ENCODE measurements at places on chromosomes 6 and 20. TPM values are rescaled to one million over a fixed set of nuclear protein-coding genes. Genes with fewer than 3 reads are reported as not detected.

DNA sequence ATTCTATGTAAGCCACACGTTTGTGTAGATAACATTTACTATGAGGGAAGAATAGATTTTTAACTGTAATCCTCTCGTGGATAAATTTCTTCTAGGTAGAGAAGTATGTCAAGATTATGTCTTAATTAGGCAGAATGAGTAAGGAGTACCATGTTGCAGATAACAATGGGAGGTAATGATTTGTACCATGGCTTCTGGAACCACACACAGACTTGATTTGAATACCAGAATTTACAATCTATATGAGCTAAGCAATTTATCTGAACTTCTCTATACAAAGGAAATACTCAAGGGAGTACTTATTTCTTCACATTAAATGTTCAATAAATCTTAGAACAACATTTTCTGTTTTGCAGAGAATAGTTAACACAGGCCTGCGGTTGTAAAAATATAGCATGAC lies 51.5 kb downstream of the RPS12 start:
- no peak for DNase-seq
- no peak overlapping the region for H3K27ac ChIP-seq
- no peaks in the 10 kb centered on the region for H3K27me3 ChIP-seq
- H3K4me3 ChIP-seq: no peak overlapping the region
- H3K4me1 ChIP-seq: no peaks in the 10 kb centered on the region

Gene ZBTB22
- 12.2 TPM for total RNA-seq

DNA sequence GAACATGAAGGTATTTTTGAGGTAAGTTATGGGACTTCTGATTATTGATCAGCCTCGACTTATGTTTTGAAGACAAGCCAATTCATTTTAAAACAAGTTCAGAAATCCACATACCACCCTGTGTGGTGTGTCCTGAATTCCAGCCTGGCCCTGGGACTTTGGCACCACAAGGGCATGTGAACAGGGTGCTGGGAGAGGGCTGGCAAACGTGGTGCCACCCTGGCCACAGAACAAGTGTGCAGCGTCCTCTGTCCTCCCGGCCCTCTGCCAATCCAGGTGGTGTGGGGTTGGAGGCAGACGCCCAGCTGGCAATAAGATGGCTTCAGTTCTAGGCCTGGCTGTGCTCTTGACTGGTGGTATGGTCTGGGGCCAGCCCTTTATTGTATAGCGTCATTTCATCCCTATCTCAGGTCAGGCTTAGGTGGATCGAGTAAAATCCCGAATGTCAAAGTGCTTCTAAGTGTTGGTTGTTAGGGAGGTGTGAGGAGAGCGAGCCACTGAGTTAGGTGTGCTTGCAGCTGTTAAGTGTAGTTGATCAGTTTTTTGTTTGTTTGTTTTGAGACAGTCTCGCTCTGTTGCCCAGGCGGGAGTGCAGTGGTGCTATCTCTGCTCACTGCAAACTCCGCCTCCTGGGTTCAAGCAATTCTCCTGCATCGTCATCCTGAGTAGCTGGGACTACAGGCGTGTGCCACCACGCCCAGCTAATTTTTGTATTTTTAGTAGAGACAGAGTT lies 84.2 kb downstream of the RNF144B start:
- no peak overlapping the region for H3K4me3 ChIP-seq
- H3K36me3 ChIP-seq: no peaks in the 10 kb centered on the region
- no peak for DNase-seq
- H3K4me1 ChIP-seq: no peaks in the 10 kb centered on the region
- H3K27me3 ChIP-seq: no peaks in the 10 kb centered on the region

GRCh38 chr20:10877342-10877741 lies 203.5 kb upstream of the JAG1 start:
- H3K4me3 ChIP-seq: no peak overlapping the region
- H3K27ac ChIP-seq: no peak overlapping the region
- no peak for DNase-seq
- no peaks in the 10 kb centered on the region for H3K4me1 ChIP-seq
- no peaks in the 10 kb centered on the region for H3K36me3 ChIP-seq

- H3K27me3 ChIP-seq: no peaks in the 10 kb centered on the region
- DNase-seq: no peak
- no peaks in the 10 kb centered on the region for H3K36me3 ChIP-seq
- peak overlapping the region; percentile 77 for H3K27ac ChIP-seq
Observed at GRCh38 chr6:25181923-25182322, 97.3 kb upstream of the CARMIL1 start.

Gene TCF15
- 0.36 TPM for total RNA-seq

DNA sequence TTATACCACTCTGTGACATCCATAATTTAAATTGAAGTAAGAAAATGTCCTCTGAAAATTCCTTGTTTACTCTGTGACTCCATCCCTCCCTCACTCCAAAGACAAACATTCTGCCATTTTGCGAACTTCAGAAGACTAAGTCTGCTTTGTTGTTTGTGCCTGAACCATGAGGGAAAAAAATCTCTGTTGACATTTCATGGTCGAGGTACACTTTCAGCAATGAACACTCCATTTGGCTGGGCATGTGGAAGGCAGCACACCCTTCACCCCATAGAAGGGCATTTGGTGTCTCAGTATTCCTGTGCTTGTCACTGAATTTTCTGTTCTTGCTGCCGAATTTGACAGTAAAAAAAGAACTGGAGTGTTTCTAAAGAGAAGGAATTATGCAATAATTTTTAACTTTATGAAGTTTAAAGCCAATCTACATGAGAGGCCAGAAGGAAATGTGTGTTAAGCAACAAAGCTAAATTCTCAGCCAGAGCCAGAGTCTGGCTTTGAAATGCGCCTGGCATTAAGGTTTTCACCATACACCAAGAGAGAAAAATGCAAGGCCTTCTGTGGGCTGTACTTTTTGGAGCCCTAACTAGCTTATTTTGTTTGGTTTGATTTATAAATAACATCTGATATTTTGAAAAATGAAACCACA lies 4.7 kb upstream of the PBOV1 start:
- H3K36me3 ChIP-seq: no peaks in the 10 kb centered on the region
- no peak for DNase-seq
- H3K4me3 ChIP-seq: no peak overlapping the region

DNA sequence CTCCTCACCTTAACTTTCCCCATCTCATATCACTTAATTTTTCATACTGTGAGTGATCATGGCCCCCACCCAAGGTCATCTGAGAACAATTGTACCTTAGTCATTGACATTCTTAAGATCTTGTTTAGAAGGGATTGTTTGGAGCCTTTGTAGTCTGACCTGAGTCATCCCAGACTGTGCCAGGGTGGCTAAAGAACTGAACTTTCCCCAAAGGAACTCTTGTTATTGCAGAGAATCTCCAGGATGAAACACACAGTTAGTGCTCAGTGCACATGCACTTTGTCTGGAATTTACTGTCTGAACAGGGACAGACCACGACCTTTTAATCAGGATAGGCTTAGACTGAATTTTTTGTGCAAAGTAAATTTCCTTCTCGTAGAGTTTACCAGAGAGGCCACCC lies 112.6 kb upstream of the CCN2 start:
- H3K36me3 ChIP-seq: no peaks in the 10 kb centered on the region
- H3K27ac ChIP-seq: peak overlapping the region; percentile 29
- H3K4me3 ChIP-seq: no peak overlapping the region

Gene ID1
- 180 TPM for total RNA-seq

DNA sequence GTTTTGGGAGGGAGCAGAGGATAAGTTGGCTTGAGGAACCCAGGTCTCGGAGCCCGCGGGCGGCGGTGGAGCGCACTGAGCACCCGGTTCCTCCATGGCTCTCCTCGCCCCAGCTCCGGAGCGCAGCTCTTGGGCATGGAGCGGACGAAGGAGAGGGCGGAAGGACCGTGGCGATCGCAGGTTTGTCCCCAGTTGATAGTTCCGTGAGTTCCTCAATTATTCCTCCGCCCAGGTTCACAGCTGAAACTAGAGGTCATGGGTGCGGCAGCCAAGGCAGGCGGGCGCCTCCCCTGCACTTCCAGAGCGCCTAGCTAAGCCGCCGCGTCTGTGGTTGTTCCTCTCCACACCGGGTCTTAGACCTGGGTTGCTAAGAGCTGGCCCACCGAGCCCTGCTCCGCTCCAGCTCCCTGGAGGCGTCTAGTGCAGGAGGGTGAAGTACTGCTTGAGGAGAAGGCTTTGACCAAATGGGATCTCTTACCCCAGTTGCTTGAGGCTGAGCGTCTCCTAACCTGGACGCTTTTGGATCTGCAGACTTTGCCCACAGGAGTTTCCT lies at the start of gene HTR1B:
Gene HTR1B (minus strand): TSS at position 184 of the 553 bp plus-strand sequence. CDS start 88 bp downstream, at position 96.
- peaks cover 12% of the 10 kb centered on the region for H3K27me3 ChIP-seq
- peak; percentile 59 for DNase-seq
- peak within 1 kb of the TSS; percentile 76 for H3K27ac ChIP-seq
- peaks cover 32% of the 10 kb centered on the region for H3K4me1 ChIP-seq

GRCh38 chr6:14984519-14984853 lies 261.4 kb upstream of the JARID2 start:
- H3K4me3 ChIP-seq: no peak overlapping the region
- no peaks in the 10 kb centered on the region for H3K27me3 ChIP-seq
- H3K27ac ChIP-seq: no peak overlapping the region
- H3K36me3 ChIP-seq: no peaks in the 10 kb centered on the region
- H3K4me1 ChIP-seq: peaks cover 12% of the 10 kb centered on the region
- DNase-seq: no peak

DNA sequence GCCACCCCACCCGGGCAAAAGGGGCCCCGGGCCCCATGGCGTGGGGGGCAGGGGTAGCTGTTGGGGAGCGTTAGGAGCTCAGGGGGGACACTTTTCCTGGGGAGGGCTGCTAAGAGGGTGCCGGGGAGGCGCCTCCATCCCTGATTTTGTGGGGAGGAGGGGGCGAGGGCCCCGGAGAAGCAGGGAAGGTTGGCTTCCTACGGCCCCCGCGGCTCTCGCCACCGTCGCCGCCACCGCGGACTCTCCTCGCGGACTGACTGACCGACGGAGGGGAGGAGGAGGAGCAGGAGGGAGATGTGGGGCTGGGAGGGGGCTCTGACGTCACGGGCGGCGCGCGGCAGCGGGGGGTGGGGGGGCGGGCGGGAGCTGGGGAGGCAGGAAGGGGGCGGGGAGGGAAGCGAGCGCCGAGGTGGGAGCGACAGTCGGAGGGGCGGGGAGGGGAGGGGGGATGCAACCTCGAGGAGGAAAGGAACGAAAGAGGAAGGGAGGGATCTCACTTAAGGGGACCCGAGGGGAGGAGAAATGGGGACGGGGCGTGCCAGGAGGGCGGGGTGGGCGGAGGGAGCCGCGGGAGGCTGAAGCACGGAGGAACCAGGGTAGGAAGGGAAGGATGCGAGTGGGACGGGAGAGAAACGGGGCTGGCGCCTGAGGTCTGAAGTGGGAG lies 5.1 kb downstream of the GABBR1 start:
- H3K4me3 ChIP-seq: peak overlapping the region; percentile 69
- peak overlapping the region; percentile 83 for H3K27ac ChIP-seq
- peak; percentile 94 for DNase-seq
- peaks cover 30% of the 10 kb centered on the region for H3K4me1 ChIP-seq
- H3K27me3 ChIP-seq: no peaks in the 10 kb centered on the region

Gene PLA2G7
- 0.49 TPM for total RNA-seq
